ENCODE measurements at places on chromosomes 2 and 18.

DNA sequence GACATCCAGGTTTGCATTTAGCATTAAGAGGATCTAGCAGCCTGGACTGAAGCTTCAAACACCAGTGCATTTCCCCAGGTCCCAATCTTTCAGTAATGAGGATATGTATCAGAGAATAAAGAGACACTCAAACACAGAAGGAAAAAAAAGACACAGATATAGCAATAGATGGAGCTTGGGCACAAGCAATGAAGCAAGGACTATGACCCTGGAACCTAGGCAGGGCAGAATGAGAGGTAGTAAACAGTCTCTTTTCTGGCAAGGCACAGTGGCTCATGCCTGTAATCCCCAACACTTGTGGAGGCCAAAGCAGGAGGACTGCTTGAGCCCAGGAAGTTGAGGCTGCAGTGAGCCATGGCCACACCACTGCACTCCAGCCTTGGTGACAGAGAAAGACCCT, 80.7 kb upstream of the HNRNPA3 start:
- no peak for DNase-seq

GRCh38 chr2:172745636-172746035, 10.0 kb downstream of the RAPGEF4 start:
- DNase-seq, result no peak

GRCh38 chr2:10768063-10768507, 44.5 kb downstream of the PDIA6 start:
- no peak for DNase-seq

- DNase-seq, result no peak
Observed at GRCh38 chr2:25585189-25585588, 88.2 kb downstream of the DTNB start.

DNA sequence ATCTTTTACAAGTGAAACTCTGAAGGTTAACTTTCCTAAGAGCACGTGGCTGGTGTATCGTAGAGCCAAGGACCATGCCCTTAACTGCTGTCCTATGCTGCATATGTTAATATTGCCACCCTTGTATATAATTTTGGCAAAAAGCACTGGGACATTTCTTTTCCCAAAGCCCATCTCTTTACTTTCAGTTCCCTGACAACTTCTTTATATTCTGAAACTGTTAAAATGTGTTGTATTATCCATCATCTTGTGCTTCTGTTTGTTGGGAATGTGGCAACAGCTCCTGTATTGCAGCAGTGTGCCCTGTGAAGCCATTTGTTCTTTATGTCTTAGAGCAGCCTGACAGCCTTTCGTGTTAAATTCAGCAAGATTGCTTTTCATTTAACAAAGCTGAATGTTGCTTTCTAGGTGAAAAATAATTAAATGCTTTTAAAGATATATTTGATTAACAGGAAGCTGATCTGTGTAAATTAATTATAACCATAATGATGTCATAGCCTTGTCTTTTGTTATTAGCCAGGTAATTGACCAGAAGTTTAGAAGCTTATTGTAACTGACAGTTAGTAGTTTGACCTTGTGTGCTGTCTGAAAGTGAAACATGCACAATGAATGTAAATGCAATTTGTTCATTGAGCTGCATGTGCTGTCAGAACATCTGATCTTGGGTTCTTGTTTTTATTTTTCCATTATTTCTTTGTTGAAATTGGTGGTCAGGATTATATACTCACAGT, 9.7 kb downstream of the RHBDD1 start:
- no peak for DNase-seq

GRCh38 chr2:9434489-9434888, 11.0 kb downstream of the CPSF3 start:
- DNase-seq, result no peak

DNA sequence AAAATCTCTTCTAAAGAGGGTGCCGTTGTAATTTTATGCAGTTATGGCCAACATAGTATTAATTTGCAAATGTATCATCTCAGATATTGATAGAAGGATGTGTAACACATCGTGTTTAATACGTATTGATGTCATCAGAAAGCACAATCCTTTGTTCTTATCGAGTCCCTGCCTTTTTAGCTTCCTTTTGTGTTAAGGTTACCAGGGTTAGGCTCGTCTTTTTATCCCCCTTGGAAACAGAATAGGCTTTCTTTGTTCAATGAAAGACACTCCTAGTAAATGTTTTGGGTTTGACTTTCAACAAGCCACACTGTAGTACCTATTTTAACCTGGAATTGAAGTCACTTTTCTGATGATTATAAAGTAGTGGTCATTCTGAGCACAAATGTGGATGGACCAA, 136.2 kb downstream of the WDR7 start:
- no peak for DNase-seq

DNA sequence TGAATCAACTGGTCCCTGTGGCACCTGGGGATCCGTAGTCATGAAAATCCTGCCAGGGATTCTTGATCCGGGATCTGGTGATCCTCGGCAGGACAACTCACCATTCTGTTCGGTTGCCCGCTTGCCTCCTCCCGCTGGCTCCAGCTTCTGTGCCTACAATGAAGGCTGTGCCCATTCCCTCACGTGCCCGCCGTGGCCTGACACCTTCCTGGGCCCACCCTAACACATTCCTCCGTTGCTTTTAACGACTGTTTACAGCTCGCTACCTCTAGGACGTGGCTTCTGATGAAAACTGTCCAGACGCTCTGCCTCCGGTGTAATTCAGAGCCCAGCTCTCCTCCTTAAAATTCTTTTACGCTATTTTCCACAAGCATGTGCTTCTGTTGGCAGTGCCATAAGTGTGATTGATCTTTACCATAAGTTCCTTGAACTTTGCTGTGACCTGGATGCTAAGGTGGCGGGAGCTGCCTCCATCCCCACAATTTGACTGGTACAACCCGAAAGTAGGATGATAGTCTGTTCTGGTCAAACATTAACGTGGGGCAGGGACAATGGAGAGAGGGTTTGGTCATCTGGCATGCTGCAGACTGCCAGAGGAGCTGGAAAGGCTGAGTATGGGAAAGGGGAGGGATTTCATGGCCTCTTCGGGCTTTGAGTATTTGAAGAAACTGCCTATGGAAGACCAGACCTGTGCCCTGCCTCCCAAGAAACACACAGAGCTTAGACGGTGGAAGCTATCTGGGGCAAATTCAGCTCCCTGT, 206.8 kb upstream of the TNP1 start:
- no peak for DNase-seq

- no peak for DNase-seq
Observed at GRCh38 chr18:8056723-8057122, 489.6 kb downstream of the PTPRM start.

DNA sequence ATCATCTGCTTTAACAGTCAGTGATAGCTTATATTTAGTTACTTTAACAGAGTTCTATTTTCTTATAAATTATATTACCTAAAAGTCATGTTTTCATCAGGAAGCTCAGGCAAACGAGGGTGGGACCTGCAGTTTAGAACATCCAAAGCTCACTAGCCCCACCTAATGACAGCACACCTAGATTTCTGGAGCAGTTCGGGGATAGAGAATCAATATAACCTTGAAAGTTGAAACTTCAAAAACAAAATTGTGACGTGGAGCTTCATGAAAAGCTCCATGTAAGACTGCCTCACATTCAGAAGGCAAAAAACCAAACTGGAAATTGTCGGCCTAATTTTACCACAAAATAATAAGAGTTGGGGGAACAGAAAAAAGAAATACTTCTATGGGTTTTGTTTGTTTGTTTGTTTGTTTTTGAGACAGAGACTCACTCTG, 185.9 kb upstream of the CCDC150 start:
- DNase-seq, result no peak

DNA sequence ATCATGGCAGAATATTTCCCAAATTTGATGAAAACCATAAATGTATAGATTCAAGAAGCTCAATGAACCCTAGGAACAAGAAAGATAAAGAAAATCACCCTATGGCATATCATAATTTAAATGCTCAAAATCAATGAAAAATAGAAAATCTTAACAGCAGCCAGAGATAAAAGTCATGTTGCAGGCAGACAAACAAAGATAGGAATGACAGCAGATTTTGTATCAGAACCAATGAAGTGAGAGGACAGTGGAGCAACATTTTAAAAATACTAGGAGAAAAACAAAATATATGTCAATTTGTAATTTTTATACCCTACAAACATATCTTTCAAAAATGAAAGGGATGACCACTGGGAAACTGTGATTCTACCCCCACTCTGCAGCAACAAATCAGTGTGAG, 203.3 kb downstream of the PIEZO2 start:
- DNase-seq, result no peak

GRCh38 chr18:67597759-67598158, 81.2 kb upstream of the DSEL start:
- no peak for DNase-seq

DNA sequence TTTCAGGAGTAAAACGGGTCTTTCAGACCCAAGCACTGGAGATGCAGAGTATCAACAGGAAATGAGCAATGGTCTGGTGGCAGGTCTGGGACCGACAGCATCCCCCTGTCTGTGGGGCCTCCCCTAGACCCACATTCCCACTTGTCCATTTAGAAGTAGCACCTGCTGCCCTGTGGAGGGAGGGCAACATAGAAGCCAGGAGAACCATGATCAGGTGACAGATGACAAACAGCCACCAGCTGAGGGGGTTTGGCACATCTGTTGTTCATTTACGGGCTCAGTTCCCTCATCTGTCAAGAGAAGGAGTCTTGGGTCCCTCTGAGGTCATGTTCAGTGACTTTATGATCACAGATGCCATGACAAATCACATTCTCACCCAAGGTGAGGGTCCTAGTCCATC, 77.9 kb upstream of the SLC66A3 start:
- no peak for DNase-seq

- DNase-seq, result no peak
Observed at GRCh38 chr2:100257939-100258338, 64.4 kb downstream of the LONRF2 start.
